ENCODE measurements at places on chromosomes 7 and 10. TPM values are rescaled to one million over a fixed set of nuclear protein-coding genes. Genes with fewer than 3 reads are reported as not detected.
A peak's percentile ranks its signal among the peaks of the same experiment; 100 is the strongest.

ST8SIA6 gene
- total RNA-seq = 1.2 TPM

GRCh38 chr7:8125680-8126444 is 136.1 kb downstream of the ICA1 start:
- DNase-seq = peak; percentile 42

DNA sequence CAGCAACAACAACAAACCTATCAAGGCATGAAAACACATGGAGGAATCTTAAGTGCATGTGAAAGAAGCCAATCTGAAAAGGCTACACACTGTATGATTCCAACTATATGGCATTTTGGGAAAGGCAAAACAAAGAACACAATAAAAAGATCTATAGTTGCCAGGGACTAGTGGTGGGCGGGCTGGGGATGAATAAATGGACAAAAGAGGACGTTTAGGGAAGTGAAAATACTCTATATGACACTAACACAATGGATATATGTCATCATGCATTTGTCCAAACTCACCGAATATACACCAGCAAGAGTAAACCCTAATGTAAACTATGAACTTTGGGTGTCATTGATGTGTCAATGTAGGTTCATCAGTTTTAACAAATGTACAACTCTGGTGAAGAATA is 89.1 kb downstream of the SEMA3E start:
- no peak for DNase-seq

GRCh38 chr10:117360994-117361667 is 14.1 kb downstream of the PDZD8 start:
- DNase-seq = no peak

DNA sequence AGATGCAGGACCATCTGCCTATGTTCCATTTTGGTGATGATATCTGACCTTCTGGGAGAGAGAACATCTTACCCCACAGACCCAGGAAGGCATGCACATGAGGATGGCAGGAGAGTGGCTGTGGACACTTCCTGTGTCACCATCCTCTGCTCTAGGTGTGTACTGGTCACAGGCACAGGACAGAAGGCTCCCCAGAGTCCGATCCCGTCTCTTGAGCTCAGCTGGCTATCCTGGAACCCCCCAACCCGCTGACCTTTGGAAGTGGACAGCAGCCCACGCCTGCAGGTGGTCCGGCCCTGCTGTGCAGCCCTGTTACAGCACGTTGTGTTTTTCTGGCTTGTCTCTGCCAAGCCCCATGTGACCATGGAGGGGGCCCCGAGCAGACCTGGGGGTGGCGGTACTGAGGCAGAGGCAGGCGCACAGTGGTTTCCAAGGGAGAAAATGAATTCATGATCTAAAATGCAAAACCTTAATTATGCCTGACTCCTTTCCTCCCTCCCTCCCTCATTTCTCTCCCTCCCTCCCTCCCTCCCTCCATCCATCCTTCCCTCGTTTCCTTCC is 178.8 kb downstream of the CUX1 start:
- no peak for DNase-seq
